ENCODE measurements at places on chromosomes 6 and 20. TPM values are rescaled to one million over a fixed set of nuclear protein-coding genes. Genes with fewer than 3 reads are reported as not detected.

DNA sequence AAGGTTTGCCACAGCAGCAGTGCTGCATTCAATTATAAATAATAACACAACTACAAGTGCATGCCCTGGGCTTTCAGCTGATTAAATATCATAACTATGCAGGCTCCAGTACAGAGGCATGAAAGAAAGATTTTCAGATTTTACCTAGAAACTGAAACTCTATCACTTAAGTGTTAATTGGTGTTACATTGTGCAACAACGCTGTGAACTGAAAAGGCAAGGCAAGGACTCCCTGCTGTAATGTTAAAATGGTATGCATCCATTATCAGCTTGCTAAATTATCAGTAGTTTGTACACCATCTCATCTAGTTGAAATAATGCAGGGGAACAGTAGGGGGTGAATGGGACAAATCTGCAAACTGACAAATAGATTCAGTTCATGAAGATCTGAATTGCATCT, 976.7 kb upstream of the MANEA start:
- no peaks in the 10 kb centered on the region for H3K36me3 ChIP-seq
- H3K27ac ChIP-seq: no peak overlapping the region
- DNase-seq: no peak

- DNase-seq: no peak
- no peaks in the 10 kb centered on the region for H3K27me3 ChIP-seq
- no peak overlapping the region for H3K4me3 ChIP-seq
- no peaks in the 10 kb centered on the region for H3K4me1 ChIP-seq
- H3K36me3 ChIP-seq: peaks cover 5% of the 10 kb centered on the region
Observed at GRCh38 chr6:154218301-154218700, 138.3 kb downstream of the IPCEF1 start.

GRCh38 chr20:36574366-36575135, 1.2 kb downstream of the TGIF2 start:
- no peaks in the 10 kb centered on the region for H3K27me3 ChIP-seq
- H3K36me3 ChIP-seq: no peaks in the 10 kb centered on the region
- peak overlapping the region; percentile 89 for H3K4me3 ChIP-seq
- peak overlapping the region; percentile 93 for H3K27ac ChIP-seq
- no peak for DNase-seq

GRCh38 chr6:34178357-34179105, 32.6 kb upstream of the GRM4 start:
- H3K36me3 ChIP-seq: no peaks in the 10 kb centered on the region
- no peak overlapping the region for H3K4me3 ChIP-seq

- H3K36me3 ChIP-seq: no peaks in the 10 kb centered on the region
- H3K27ac ChIP-seq: no peak overlapping the region
- DNase-seq: no peak
Observed at GRCh38 chr6:45808917-45809316, 206.7 kb downstream of the CLIC5 start.

GRCh38 chr6:139881728-139882211, 507.3 kb upstream of the CITED2 start:
- no peaks in the 10 kb centered on the region for H3K27me3 ChIP-seq
- no peaks in the 10 kb centered on the region for H3K36me3 ChIP-seq
- DNase-seq: no peak
- peaks cover 18% of the 10 kb centered on the region for H3K4me1 ChIP-seq
- no peak overlapping the region for H3K4me3 ChIP-seq

GRCh38 chr6:158077676-158078075, 90.4 kb downstream of the SERAC1 start:
- DNase-seq: no peak
- no peaks in the 10 kb centered on the region for H3K27me3 ChIP-seq
- no peaks in the 10 kb centered on the region for H3K4me1 ChIP-seq

- peak overlapping the region; percentile 2 for H3K27ac ChIP-seq
- H3K27me3 ChIP-seq: no peaks in the 10 kb centered on the region
- H3K36me3 ChIP-seq: peaks cover 5% of the 10 kb centered on the region
- H3K4me1 ChIP-seq: no peaks in the 10 kb centered on the region
- no peak overlapping the region for H3K4me3 ChIP-seq
Observed at GRCh38 chr6:42618686-42619085, 54.9 kb downstream of the UBR2 start.

DNA sequence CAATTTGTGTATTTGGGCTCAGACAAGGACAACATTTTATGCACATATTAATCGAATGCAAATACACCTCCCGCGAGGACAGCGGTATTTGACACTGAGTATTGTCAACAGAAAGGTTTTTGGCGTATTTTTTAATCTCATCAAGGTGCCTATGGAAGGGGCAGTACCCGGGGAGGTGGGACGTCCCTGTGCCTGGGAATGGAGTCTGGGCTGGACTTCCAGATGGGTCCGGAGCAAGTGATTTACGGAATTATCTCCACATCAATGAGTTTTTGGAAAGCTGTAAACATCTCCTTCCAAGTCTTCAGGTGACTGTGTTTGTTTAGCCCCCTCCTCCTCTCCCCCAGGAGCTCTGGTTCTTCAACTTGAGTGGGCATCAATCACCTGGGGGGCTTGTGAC, 39.8 kb downstream of the PRR18 start:
- no peaks in the 10 kb centered on the region for H3K27me3 ChIP-seq
- no peak overlapping the region for H3K4me3 ChIP-seq
- no peak overlapping the region for H3K27ac ChIP-seq

DNA sequence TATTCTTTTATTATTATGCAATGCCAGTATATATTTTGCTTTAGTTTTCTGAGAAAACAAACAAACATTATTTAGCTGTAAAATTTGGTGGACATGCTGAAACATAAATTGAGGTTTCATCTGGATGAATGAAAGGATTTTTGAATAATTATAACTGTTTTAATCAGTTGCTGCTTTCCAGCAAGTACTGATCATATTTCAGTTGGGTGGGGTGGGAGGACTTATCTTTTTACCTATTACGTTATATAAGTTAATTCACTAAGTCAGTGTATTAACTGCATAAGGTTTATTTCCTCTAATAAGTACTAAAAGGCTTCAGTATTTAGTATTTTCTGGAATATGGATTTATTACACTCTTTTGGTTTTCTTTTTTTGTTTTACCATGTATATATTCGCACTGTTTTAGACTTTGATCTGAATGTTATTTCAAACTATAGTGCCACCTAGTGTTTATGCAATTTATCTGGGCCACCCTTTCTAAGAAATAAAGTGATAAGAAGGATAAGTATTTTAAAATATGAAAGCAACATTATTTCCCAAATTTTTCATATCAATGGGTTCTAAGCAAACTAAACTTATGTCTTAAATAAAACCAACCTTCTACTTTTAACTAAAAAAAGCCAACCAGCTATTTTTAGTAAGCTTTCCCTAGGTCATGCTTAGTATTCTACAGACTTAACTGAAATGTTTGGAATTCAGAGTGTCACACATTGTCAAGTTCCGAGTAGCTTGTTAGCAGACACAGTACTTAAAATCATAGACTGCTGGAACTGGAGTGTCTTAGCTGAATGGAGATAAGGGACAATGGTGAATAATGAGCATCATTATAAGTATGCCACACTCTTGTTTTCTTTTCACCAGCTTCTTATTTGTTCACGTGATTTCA, 105.4 kb upstream of the MCHR2 start:
- no peaks in the 10 kb centered on the region for H3K4me1 ChIP-seq
- no peak for DNase-seq
- no peak overlapping the region for H3K4me3 ChIP-seq
- no peaks in the 10 kb centered on the region for H3K27me3 ChIP-seq
- no peaks in the 10 kb centered on the region for H3K36me3 ChIP-seq

DNA sequence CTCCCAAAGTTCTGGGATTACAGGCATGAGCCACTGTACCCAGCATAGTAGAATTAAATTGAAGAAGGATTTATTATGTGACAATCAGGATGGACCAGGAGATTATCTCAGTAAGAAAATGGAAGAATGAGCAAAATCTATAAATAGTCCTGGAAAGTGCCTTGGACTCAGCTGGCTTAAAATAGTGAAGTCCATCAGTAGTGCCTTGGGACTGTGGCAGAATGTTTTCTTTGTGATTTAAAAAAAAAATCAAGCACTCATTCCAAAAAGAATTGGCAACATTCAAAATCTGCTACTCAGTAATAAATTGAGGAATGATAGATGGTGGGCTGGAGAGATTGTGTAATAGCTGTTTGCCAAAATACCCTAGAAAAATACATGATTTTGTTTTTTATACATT, 37.0 kb upstream of the MAS1 start:
- no peaks in the 10 kb centered on the region for H3K27me3 ChIP-seq
- no peak overlapping the region for H3K4me3 ChIP-seq
- no peak for DNase-seq
- no peak overlapping the region for H3K27ac ChIP-seq

GRCh38 chr6:133683606-133684005, 205.3 kb upstream of the TCF21 start:
- H3K27ac ChIP-seq: no peak overlapping the region
- no peaks in the 10 kb centered on the region for H3K36me3 ChIP-seq
- H3K4me3 ChIP-seq: no peak overlapping the region

DNA sequence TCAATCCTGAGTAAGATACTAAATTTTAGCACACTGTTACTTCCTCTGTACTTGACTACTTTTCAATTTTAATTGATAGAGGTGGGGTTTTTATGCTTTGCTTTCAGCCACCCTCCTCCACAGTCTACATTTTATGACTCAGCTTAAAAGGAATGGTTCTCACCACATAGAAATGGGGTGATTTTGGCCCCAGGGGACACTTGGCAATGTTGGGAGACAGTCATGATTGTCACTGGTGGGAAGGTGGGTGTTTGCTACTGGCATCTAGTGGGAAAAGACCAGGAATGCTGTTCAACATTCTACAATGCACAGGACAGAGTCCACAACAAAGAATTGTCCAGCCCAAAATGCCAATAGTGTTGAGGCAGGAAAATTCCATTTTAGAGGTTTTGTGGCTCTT, 71.3 kb downstream of the PCSK2 start:
- DNase-seq: no peak
- H3K4me3 ChIP-seq: no peak overlapping the region
- no peak overlapping the region for H3K27ac ChIP-seq
- H3K27me3 ChIP-seq: no peaks in the 10 kb centered on the region
- H3K4me1 ChIP-seq: no peaks in the 10 kb centered on the region

- H3K4me1 ChIP-seq: no peaks in the 10 kb centered on the region
- no peak for DNase-seq
- H3K4me3 ChIP-seq: no peak overlapping the region
Observed at GRCh38 chr6:92762443-92763273, 656.7 kb downstream of the EPHA7 start.

- H3K27ac ChIP-seq: no peak overlapping the region
- H3K4me1 ChIP-seq: no peaks in the 10 kb centered on the region
- DNase-seq: no peak
- H3K36me3 ChIP-seq: no peaks in the 10 kb centered on the region
Observed at GRCh38 chr6:30311101-30311500, 15.6 kb upstream of the TRIM39 start.

GRCh38 chr6:52388790-52389189, 26.8 kb downstream of the PAQR8 start:
- H3K4me1 ChIP-seq: peaks cover 34% of the 10 kb centered on the region
- H3K36me3 ChIP-seq: no peaks in the 10 kb centered on the region
- no peak for DNase-seq
- peak overlapping the region; percentile 24 for H3K27ac ChIP-seq

- no peaks in the 10 kb centered on the region for H3K27me3 ChIP-seq
- H3K36me3 ChIP-seq: no peaks in the 10 kb centered on the region
- no peaks in the 10 kb centered on the region for H3K4me1 ChIP-seq
Observed at GRCh38 chr6:100923481-100924165, 42.5 kb upstream of the ASCC3 start.

- H3K36me3 ChIP-seq: no peaks in the 10 kb centered on the region
- H3K4me3 ChIP-seq: no peak overlapping the region
- peaks cover 26% of the 10 kb centered on the region for H3K4me1 ChIP-seq
Observed at GRCh38 chr6:157434349-157435033, 53.5 kb downstream of the ZDHHC14 start.

GRCh38 chr6:51570168-51570921, 517.1 kb downstream of the PKHD1 start:
- no peak for DNase-seq
- no peak overlapping the region for H3K4me3 ChIP-seq
- H3K27ac ChIP-seq: no peak overlapping the region
- H3K4me1 ChIP-seq: no peaks in the 10 kb centered on the region
- H3K36me3 ChIP-seq: no peaks in the 10 kb centered on the region

The BPIFB1 gene
- total RNA-seq: 99.4 TPM

The FRMD1 gene
- total RNA-seq: 0.13 TPM

The EYA4 gene
- 1.1 TPM for total RNA-seq

The CCDC170 gene
- total RNA-seq: 0.95 TPM
